ENCODE measurements at places on chromosomes 6 and 20.
A peak's percentile ranks its signal among the peaks of the same experiment; 100 is the strongest.

GRCh38 chr6:31559958-31560696 lies 12.0 kb upstream of the LTA start:
- DNase-seq: peak; percentile 90

- no peak for DNase-seq
Observed at GRCh38 chr20:45253261-45253660, 1.1 kb downstream of the SLPI start.

DNA sequence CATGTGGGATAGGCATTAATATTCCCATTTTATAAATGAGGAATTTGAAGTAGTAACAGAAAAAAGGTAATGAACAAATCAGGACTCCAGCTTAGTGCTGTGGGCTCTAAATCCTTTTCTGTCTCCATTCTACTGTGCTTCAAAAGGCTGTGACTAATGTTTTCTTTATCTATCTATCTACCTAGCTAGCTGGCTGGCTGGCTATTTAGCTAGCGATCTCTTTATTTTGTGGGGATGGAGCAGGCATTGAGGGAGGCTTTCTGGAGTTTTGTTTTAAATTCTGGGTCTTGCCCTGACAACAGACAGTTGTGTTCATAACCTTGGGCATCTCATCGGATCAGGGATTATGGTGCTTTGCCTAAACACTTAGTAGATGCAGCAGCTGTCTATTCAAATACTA lies 139.2 kb downstream of the SOX4 start:
- DNase-seq: no peak

GRCh38 chr20:47061549-47061948 lies 166.9 kb downstream of the EYA2 start:
- no peak for DNase-seq

DNA sequence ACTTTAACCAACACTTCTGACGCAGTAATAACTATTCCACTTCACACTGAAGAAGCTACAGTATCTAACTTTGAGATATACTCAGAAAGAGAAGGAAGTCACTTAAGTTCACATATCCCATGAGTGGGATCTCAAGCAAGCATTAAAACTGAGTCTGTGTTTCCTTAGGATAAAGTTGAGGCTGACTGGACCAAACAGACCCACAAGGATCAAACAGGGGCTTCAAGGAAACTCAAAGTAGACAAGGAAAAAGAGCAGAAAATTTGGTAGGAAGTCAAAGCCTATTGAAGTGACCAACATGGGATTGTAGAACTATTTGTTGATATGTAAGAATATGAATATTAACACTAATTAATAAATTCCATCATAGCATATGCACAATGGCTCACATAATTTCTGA lies 294.9 kb downstream of the ADGB start:
- DNase-seq: no peak

GRCh38 chr6:122903266-122903915 lies 92.6 kb upstream of the CLVS2 start:
- DNase-seq: no peak

GRCh38 chr6:151180330-151181048 lies 59.3 kb upstream of the AKAP12 start:
- no peak for DNase-seq

- DNase-seq: no peak
Observed at GRCh38 chr20:3924304-3925112, 35.3 kb downstream of the PANK2 start.

GRCh38 chr20:53157443-53158408 lies 185.6 kb downstream of the TSHZ2 start:
- DNase-seq: no peak

- DNase-seq: no peak
Observed at GRCh38 chr6:106918115-106918514, 56.4 kb downstream of the CD24 start.

- DNase-seq: no peak
Observed at GRCh38 chr6:137657351-137657911, 163.2 kb upstream of the OLIG3 start.

DNA sequence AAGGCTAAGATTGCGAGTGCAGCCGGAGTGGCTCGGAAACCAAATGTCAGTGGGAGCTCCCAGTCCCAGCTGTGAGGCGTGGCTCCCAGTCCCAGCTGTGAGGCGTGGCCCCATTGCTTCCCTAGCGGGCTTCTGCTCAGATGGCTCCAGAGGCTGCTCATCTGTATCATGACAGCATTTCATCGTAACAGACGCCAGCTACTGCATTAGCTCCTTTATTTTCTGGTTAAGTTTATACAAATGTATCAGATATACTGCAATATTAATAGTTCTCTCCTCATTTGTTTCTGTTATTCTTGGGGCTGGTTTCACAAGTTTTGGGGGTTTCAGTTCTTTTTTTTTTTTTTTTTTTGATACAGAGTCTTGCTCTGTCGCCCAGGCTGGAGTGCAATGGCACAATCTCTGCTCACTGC lies 34.7 kb upstream of the TBXT start:
- DNase-seq: no peak

GRCh38 chr6:57190140-57190539 lies 18.0 kb downstream of the BAG2 start:
- peak; percentile 56 for DNase-seq

DNA sequence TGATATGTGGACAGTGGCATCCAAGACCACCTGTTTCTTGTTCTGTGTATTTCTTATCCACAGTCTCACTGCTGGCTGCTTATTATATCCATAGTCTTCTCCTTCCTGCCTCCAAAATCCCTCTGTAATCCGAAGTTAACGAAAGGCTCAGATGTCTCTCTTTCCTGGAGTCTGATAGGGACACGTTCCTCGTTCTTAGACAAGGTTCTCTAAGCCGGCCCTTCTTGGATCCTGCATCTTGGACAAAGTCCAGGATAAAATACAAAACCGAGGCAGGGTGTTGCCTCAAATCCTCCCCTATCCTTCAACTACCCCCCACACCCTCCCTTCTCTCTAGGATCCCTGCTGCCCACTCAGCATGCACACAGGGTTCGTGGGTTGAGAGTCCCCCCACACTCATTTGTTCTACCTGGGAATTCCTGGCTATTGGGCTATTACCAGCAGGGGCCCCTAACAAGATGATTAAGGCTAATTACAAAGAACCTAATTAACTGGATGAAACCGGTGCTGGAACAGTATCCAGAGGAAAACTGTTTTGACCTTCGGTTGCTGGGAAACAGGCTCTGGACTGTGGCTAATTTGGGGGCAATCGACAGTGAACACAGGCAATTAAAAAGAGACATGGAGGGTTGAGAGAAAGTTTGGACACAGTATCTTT lies 32.7 kb upstream of the MRPS10 start:
- no peak for DNase-seq

GRCh38 chr6:113412589-113413357 lies 444.4 kb upstream of the MARCKS start:
- no peak for DNase-seq

DNA sequence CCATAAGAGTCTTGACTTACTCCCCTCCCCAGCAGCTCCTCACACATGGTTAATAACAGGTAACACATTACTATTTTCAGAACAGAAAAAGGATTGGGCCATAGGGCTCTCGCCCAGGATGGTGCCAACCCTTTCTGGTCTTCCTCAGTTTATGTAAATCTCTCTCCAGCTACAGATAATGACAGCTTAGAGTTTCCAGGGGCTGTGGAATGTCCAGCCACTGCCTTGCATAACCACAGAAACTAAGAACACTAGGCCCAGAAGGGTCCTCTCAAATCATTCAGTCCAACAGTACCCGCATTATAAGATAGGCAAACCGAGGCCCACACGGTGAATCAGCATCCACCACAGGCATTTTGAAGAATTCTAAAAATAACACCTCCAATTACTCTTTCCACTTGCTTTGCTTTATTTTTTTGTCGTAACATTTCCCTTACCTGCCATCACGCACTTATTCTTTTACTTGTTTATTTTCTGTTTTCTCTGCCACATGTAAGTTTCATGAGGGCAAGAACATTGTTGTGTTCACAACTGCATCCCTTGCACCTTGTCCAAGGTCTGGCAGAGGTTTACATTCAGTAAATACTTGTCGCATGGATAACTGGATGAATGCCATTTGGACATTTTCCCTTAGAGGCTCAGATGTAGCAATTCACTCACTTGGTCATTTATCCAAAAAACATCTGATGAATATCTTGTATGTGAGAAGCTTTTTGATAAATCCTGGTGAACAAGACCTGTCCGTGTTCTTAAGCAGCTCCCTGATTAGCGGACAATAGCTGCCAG lies 6.4 kb upstream of the SDC4 start:
- no peak for DNase-seq

DNA sequence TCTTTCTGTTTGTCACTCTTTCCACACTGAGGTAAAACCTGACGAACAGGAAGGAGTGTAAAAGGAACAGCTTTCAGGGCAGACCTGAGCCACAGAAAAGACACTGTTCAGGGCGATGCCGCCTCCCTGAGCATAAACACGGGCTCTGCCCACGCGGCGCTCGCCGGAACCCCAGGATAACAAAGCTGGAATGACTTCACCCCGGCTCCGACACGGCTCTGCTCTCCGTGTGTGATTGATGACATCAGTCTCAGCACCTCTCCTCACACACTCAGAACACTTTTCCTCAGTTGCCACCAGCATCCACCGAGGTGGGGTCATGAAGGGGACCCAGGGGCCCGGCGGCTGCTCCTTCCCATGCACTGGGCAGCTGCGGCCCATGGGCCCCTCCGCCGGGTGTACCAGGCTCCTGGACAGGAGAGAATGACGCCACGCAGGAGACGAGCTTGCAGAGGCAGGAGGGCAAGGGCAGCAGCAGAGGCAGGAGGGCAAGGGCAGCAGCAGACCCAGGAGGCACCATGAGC lies 43.6 kb downstream of the DLL1 start:
- DNase-seq: no peak

GRCh38 chr20:57732226-57732625 lies 22.4 kb upstream of the PMEPA1 start:
- no peak for DNase-seq

DNA sequence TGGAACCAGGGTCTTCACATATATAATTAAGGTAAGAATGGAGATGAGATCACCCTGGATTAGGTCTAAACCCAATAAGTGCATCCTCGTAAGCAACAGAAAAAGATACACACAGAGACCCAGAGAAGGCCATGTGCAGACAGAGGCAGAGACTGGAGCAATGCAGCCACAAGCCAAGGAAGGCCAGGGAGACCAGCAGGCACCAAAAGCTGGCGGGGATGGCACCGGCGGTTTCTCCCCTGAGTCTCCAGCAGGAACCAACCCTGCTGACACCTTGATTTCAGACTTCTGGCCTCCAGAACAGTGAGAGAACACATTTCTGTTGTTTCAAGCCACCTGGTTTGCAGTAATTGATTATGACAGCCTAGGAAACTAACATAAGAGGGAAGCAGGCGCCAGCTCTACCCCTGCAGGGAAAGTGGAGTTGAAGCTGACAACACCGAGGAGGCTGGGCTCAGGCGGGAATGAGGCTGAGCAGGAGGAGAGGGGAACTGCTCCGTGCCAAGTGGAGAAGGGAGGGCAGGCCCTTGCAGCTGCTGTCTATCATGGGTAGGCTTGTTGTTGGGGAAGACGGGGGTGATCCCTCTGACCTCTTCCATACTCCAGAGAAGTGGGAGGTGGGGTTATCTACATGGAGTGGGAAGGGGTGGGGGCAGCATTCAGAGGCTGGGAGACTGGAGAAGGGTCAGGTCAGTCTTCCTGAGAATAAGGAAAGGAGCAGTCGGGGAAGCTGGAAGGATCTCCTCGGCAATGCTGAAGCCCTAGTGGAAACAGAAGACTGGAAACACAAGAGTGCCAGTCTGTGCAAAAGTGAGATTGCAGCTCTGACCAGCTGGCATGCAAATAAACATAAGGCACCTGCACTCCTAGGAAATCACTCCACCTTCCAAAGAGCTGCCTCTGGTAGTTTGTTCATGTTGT lies 72.7 kb downstream of the NFATC2 start:
- no peak for DNase-seq

DNA sequence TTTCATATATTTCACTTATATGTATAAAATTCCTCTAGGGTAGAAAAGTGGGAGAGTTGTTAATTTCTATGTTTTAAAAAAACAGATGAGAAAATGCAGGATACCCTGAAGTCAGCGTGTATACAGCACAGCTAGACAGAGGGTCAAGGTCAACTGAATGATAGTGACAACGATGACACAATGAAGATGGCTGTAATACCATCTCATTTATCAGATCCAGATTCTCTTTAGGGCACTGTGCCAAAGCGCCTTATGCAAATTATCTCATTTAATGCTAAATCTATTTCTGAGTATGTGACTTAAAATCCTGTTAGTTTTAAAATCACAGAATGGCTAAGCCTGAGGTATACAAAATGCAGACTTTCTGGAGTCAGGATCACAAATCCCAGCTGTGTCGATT lies 431.4 kb upstream of the RUNX2 start:
- DNase-seq: no peak
